CD4-positive, alpha-beta T cell treated with Interleukin-6 for 4 hours (primary cell): ENCODE measurements at places on chromosomes 1 and 21.
A peak's percentile ranks its signal among the peaks of the same experiment; 100 is the strongest.

GRCh38 chr1:61053712-61054600, 28.4 kb upstream of the NFIA start:
- DNase-seq: peak; percentile 25

- DNase-seq: no peak
Measured at GRCh38 chr1:239812580-239812979, 279.1 kb upstream of the FMN2 start.

- DNase-seq: no peak
Measured at GRCh38 chr1:30375156-30375555, 348.2 kb downstream of the MATN1 start.

- peak; percentile 48 for DNase-seq
Measured at GRCh38 chr1:37602750-37603694, 7.3 kb upstream of the GNL2 start.

GRCh38 chr1:177383715-177384114, 213.0 kb downstream of the BRINP2 start:
- DNase-seq: no peak

DNA sequence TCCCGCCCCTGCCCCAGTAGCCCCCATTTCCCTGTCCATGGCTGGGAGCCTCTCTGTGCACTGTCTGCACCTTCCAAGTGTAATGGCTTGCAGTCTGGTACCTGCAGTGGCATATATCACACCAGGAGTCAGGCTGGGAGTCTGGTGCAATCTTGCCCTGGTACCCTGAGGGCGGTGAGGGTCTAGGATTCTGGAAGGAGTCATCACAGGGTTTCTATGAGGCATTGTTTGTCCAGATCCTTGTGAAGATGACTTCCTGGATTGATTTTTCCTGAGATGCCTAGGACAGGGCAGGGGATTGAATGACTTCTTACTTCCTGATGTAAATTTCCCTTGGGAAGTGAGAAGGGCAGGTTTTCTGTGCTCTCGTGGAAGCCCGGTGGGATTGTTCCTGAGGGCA, 5.9 kb upstream of the PKP1 start:
- DNase-seq: no peak

DNA sequence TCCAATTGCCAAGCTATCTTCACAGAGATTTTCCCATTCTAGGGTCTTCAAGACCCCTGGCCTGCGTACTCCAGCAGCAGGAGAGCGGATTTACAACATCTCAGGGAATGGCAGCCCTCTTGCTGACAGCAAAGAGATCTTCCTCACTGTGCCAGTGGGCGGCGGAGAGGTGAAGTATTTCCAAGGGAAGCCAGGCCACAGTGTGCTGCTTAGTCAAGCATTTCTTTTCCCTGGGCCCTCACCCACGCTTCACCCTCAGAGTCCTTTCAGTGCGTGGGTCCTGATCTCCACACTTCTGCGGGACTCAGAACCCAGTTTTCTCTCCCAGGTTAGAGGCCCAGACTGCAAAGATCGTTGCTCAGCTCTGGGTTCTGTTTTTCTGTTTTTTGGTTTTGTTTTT, 13.1 kb downstream of the CDCA8 start:
- no peak for DNase-seq

- DNase-seq: no peak
Measured at GRCh38 chr1:32869923-32870614, 643 bp downstream of the FNDC5 start.

DNA sequence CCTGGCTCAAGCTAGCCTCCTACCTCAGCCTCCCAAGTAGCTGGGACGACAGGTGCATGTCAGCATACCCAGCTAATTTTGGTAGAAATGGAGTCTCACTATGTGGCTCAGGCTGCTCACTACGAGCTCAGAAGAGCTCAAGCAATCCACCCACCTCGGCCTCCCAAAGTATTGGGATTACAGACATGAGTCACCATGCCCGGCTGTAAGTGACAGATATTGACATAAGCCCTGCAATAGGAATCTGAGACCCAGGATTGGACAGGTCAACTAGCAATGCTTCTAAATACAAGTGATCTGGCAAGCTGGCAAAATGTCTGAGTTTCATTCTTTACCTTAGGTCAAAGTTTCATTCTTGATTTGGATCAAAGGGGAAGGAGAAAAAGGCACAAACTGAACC, 40.5 kb upstream of the H6PD start:
- no peak for DNase-seq

- no peak for DNase-seq
Measured at GRCh38 chr1:221794079-221794670, 52.3 kb upstream of the DUSP10 start.

DNA sequence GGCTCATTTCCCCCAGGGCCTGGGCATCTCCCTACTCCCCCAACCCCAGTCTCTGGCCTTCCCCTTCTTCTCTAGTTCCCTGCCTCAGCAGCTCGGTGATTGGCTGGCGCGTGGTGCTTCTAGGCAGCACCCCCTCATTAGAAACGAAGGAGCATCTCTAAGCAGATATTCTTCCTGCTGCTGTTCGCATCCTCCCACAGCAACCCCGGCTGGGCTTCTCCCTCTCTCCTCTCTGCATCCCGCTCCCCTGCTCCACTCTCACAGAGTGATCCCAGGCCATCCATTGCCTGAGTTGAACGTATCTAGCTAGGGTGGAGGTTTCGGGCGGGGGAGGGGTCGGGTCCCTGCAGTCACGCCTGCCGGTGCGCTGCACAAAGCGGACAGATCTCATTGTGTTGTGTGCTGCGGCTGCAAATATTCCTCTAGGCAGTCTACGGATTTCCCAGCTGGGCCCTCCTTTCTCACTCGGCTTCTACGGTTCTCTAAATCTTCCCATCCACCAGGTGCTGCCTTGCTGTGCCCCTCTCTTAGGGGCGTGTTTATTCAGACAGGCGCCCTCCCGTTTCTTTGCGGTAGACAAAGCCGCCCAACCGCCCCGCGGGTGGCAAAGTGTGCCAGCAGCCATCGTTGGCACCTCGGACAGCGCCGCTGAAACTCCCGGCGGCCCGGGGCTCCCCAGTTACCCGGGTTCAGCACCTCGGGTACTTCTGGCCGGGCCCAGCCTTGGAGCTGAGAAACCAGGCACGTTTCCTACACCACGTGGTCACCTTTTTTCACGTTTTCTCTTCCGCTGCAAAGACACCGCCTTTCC, 2.2 kb downstream of the CACNA1E start:
- DNase-seq: no peak

- no peak for DNase-seq
Measured at GRCh38 chr1:228336308-228337030, 70.2 kb downstream of the TRIM11 start.

DNA sequence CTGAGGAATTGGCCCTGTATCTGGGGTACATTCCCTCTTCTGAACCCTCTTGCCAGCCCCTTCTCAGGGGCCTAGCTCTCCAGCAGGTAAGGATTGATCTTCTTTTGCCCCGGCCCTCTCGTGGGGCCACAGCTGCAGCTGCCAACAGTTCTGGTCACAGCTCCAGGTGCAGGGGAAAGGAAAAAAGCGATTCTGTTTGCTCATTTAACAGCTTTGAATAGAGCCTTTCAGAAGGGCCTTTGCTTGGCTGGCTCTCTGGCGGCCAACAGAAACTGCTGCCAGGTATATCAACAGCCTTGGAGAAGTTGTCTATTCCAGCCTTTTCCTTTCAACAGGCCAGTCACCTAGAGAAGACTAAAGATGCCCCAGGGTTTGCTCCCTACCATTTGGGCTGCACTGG, 16.1 kb upstream of the FMOD start:
- DNase-seq: no peak

- no peak for DNase-seq
Measured at GRCh38 chr1:234884701-234885100, 243.9 kb downstream of the TOMM20 start.

DNA sequence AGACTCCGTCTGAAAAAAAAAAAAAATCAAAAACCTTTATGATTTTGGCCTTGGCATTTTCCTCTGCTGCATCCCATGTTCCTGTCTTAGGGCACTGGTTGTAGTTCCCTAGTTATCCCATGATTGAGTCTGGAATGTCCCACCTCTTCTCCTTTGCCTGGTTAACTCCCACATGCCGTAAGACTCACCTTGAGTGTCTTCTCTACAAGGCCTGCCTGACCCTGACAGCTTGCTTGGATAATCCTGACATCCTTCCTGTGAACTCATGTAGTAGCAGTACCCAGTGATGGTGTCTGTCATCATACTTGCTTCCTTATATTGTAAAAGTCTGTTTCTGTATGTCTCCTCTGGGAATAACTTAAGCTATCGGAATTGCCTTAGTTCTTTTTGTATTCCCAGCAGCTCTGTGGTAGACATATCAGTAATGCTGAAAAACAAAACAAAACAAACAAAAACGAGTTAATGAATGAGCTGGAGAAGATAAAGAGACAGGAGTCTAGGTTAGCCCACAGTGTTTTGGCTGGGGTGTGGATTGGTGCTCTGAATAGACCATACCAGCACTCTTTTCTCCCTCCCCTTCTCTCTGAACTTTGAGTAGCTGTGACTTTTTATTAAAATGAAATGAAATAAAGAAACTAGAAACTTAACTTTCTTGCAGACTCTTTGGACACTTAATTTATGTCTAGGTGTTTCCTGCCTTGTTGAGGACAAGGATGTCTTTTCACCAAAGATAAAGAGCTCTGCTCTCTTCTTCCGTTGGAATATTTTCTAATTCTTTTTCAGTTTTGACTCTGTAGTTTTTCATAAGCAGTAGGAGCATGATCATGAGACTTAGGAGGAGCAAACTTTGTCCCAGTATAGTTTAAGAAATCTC, 15.1 kb downstream of the NEK7 start:
- no peak for DNase-seq

DNA sequence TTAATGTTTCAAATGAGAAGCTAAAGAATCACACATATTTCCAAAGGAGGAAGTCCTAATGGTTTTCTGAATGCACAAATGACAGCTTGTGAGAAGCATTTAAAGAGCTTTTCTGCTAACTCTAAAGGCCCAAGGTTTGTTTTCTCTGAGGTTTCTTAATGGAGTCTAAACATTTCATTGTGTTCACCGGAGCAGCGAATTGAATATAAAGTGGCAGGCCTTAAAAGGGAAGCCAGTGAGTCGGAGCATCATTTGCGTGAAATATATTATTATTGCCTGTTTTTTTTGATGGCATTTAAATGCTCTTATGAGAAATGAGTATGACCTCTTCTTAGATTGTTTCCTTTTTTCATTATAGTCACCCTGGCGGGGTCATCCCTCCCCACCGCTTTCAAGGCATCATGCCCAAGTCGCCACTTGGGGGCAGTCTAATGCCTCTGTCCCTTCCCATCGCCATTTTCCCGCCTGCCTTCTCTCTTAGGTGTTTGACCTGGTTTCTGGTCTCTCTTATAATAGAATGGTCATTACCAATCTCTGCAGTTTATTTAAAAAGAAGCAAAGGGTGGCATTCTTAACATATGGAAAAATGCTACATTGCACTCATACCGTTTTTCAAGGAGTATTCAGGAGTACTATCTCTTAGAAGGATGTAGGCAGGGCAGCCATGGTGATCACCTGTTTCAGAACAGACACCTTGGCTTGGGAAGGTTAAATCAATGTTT, 25.3 kb upstream of the OVAAL start:
- peak; percentile 59 for DNase-seq

GRCh38 chr1:112458756-112459155, 50.0 kb upstream of the WNT2B start:
- no peak for DNase-seq

DNA sequence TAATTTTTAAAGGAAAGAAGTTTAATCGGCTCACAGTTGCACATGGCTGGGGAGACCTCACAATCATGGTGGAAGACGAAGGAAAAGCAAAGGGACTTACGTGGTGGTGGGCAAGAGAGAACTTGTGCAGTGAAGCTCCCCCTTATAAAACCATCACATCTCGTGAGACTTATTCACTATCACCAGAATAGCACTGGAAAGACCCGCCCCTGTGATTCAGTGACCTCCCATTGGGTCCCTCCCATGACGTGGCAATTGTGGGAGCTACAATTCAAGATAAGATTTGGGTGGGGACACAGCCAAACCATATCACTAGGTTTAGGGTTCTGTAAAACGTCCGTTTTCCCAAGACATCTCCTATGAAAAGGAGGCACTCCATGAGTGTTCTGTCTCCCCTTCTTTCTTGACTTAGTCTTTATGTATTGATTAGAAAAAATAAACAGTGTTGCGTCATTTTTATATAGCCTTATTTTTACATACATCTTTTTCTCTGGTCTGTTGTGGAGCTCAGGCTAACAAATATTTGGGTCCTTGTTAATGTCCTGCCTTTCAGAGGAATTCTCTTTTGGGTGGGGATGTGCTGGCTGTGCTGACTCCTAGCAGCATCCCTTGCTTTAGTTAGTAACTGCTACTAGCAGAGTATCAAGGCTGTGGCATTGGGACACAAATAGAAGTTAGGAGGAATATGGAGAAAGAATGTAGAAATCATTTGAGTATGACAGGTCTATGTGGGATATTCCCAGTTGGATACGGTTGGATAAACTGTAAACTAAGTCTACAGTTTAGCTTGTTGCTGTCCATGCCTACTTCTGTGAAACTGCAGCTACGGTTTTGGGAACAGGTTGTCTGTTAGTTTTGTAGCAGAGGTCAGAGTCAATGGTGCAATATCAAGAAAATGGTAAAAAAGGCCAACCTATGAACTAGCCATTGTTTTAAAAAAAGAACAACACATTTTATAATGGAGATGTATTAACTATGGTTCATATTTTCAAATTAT, 23.5 kb downstream of the BACH1 start:
- no peak for DNase-seq

GRCh38 chr1:209630383-209631225, 21.6 kb downstream of the LAMB3 start:
- DNase-seq: no peak

- no peak for DNase-seq
Measured at GRCh38 chr1:238119060-238119459, 228.3 kb upstream of the ZP4 start.

GRCh38 chr1:8747879-8748825, 69.3 kb downstream of the RERE start:
- DNase-seq: no peak

- no peak for DNase-seq
Measured at GRCh38 chr21:29490016-29490415, 191.3 kb downstream of the BACH1 start.

DNA sequence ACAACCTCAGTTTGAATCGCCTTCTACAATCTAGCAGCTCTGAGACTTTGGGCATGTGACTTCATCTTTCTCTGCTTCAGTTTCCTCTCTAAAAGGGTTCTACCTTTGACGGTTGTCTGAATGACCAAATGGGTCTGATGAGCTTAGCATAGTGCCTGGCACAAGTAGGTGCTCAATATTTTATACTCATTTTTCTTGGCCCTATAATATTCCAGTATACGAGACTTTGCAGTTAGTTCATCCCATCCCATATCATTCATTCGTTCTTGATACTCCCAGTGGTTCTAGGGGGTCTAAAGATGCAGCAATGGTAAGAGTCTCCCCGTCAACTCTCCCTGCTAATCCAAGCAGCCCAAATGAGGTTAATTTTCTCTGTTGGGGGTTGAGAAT, 67.6 kb downstream of the ALPL start:
- no peak for DNase-seq

GRCh38 chr1:55426619-55427018, 211.5 kb upstream of the USP24 start:
- no peak for DNase-seq
